ENCODE measurements at places on chromosomes 1 and 21. TPM values are rescaled to one million over a fixed set of nuclear protein-coding genes. Genes with fewer than 3 reads are reported as not detected.

Gene CBS
- total RNA-seq, result not detected

Gene ITLN1
- not detected for total RNA-seq

DNA sequence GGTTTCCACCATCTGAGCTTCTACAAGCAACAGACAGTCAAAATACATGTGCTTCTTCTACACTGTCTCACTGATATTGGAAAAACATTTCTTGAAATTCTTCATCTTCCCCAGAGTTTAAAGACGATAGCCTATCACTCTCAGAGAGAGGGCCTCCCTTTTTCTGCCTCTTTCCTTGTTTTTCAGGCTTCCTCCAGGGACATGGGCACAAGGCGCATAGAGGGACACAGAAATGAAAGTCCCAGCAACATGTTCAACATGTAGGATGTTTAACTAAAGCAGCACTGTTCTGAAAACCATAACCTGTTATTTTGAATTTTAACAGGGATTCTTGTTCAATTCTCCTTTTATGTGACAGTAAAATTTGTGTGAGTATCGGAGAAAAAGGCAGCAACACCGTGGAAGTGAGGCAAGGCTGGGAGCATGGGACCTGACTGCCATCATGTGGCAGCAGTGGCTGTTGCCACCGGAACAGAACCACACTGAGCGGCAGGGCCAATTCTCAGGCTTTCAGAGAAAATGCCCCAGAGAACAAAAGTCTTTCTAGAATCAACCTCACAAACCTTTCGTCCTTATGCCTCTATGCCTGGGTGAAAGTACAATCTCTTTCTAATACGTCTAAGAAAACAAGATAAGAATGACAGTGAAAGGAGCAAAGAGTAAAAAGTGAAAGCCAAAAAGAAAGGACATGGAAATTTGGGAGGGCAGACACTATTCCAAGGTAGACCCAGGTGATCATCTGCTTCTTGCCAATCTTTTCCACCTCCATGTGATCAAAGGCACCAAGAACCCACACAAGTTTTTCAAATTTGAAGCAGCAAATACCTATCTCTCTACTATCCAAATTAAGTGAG, 54.5 kb downstream of the PCNX2 start:
- DNase-seq, result no peak

DNA sequence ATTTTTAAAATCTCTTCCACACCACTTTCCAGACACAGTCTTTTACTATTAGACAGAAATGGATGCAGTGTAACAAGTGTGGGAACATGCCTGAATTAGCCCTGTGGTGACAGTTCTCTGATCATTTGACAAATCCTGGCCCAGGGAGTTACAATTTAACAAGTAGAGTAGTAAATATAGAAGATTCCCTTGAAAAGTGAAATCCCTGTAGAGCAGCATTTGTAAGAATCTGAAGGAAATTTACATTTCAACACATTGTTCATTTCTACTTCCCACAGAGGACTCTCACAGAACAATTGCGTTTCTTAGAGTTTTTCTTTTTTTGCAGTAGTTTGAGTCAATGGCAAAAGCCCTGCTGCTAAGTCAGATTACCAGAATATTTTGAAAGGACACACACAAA, 458.3 kb upstream of the BRINP3 start:
- DNase-seq, result no peak

Gene HSD3B2
- total RNA-seq, result not detected

- no peak for DNase-seq
Observed at GRCh38 chr1:93827633-93828366, 51.2 kb downstream of the DNTTIP2 start.

DNA sequence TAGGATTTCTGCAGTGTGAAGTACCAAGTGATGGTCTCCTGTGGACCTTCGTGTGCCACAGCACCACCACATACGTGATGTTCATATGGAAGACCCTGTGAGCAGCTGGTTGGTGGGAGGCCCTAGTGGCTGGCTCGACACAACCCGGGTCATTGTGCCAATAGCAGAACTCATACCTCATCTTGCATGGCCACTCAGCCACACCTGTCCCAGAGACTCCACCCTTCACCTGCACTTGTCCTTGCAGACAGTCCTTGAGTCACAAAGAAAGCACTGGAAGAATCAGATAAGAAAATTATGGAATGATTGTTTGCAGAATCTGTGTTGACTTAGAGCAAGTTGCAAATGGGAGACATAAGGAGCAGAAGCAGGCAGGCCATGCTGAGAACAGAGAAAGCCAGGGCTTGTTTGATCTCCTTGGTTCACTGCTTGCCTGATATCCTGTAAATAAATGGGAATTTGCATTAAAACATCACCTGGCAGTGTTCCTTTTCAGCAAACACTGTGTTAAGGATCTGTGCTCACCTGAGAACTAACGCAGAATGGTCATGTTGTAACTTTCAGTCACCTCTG, 307.7 kb downstream of the SIPA1L2 start:
- DNase-seq, result no peak

Gene C1orf115
- total RNA-seq, result 2.1 TPM

- DNase-seq, result peak; percentile 62
Observed at GRCh38 chr1:13699936-13700520, at the start of gene PRDM2. PRDM2 (plus strand) TSS chr1:13700188; CDS start chr1:13715606, 15,418 bp downstream.

- peak; percentile 34 for DNase-seq
Observed at GRCh38 chr21:42063571-42064521, 7.3 kb upstream of the UMODL1 start.

- no peak for DNase-seq
Observed at GRCh38 chr21:36032647-36033406, 27.5 kb downstream of the SETD4 start.

Gene RAB25
- 1.4 TPM for total RNA-seq

DNA sequence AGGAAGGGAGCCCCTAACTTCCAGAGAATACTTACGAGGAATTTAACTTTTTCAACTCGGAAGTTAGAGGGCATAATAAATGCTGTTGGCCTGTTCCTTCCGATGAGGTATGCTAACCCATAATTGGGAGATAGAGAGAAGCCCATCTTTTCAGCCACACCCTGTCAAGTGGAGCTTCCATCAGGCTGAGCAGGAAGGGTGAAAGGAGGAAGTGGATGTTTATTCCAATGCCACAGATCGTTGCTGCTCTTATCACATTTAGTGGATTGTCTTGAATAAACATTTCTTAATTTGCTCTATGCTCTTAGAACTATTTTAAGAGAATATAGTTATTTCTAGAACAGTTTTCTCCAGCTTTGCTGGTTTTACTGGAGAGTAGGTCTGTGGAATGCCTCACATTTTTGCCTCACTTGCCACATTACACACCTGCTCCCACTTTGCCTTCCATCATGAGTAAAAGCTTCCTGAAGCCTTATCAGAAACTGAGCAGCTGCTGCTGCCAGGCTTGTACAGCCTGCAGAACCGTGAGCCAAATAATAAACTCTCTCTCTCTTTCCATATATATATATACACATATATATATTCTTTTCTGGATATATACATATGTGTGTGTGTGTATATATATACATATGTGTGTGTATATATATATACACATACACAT, 60.0 kb upstream of the RGS21 start:
- DNase-seq, result no peak

DNA sequence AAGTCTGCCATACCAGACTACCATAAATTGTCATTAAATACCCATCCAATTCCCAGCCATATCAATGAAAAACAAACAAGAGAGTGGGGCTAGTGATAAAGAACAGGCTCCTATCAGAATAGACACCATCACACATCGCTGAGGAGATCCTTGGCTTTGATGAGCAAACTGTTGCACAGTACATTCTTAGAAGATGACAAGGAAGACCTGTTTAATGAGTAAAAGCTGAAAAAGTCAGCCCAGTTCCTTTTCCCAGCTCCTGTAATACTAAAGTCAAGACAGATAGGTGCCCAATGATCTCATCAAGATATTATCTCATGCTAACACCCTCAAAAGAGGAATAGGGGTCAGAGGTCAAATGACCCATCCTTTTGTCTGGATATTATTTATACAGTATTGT, 164.5 kb upstream of the COA6 start:
- DNase-seq, result no peak

GRCh38 chr1:156320560-156320959, 17.5 kb downstream of the CCT3 start:
- DNase-seq, result no peak

Gene PODN
- not detected for total RNA-seq

DNA sequence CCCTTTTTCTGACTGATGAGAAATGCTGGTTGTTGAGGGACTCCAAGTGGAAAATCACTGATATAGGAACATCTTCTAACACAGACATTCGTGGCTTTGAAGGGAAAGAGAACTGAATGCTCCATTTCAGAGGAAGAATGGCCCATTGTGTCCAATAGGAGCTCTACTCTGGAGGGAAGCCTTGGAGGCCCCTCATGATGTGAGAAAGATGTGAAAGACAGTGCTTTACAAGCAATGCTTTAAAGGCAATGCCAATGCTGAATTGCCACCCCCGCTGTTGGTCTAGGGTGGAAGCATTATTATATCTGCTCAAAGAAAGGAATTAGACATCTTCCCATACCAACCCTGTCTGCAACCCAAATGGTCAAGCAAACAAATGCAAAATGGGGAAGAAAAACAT, 13.7 kb downstream of the NMNAT2 start:
- DNase-seq, result no peak

GRCh38 chr1:229563241-229563640, 4.7 kb upstream of the ABCB10 start:
- DNase-seq, result no peak

DNA sequence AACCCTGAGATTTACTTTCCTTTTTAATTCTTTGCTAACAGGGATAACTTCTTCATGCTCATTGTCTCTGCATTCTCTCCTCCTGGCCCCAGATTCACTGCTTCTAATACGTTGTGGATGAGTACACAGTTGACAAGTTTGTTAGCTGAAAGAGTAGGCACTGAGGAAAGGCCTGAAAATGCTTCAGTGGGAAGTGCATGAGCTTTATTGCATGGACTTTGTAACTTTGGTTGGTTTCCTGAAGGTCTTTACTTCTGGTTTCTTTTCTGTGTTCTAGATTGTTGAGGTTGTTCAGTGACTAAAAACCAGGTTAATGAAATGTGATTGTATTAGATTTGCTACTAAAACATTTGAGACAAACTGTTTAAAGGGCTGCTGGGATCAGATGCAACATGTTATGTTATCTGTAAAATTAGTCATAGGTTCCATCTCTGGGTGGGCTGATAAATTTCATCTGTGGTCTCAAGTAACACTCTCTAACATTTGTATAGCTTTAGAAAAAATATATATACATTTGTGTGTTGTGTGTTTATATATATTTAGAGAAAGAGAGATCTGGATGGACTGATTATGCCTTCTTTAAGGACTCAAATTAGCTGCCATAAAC, 19.1 kb downstream of the LRIG2 start:
- no peak for DNase-seq

DNA sequence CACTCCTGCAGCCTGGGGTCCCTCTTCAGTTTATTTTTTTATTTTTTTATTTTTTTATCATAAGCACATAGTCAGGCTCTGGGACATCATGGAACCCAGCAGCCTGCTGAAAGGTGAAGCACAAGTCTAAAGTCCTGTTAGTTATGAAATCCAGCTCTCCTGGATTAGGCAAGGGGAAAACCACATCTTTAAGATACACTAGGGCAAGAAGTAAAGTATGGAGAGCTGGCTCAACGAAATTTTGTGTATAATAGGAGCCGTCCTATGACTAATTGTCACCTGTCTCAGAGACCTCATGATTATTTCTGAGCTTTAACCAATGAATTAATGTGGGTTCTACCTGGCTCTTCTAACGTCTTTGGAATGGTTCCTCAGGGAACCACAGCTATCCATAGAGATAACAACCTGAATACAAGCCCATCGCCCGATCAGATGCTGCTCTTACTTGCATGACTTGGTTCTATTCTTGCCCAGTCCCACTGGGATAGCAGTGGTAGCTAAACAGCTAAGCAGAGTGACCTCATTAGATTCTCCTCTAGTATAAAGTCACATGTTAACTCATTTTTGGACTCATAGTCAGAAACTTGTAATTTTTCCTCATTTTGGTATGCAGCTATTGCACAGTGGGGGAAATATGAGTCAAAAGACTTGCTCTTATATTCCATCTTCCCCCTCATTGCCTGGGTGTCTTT, 122.7 kb downstream of the LMO4 start:
- no peak for DNase-seq

- DNase-seq, result no peak
Observed at GRCh38 chr1:56002231-56002630, 577.1 kb downstream of the PLPP3 start.

GRCh38 chr1:8627728-8628127, 189.7 kb downstream of the RERE start:
- no peak for DNase-seq

DNA sequence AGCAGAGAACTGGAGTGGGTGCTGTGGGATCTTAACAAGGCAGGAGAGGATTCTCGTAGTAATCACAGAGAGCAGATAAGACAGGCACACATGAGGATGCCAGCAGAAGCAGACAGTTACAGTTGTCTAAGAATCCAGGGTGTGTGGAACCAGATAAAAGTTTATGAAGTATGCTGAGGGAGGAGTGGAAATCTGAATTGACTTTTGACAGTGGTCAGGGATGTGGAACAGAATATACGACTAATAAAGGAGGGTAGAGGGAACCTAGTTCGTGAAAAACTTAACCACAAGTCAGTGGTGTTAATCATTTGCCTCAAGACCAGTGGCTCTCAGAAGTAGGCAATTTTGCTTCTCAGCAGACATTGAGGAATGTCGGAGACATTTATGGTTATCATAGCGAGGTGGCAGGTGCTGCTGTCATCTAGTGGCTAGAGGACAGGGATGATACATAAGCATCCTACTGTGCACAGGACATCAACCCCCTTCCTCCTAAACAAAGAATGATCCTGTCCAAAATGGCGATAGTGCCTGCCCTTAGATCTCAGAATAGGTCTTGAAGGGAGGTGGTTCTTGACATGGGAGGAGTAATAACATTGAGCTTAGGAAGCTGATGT, 3.0 kb downstream of the LRRC8D start:
- no peak for DNase-seq

DNA sequence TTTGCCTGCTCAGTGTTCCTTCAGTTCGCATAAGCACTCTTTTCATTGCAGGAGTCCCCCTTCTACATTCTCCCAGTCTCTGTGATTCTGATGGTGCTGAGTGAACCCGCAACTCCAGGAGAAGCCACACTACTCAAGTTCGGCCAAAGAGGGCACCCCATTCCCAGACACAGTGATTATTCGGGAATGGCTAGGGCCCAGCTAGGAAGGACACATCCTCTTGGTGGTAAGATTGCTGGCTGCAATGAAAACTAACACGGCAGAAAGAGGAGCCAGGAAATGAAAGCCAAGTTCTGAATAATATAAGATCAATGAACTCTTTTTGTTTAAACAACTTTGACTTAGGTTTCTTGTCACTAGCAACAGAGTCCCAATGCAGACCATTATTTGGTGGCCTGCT, 14.9 kb downstream of the CREG1 start:
- DNase-seq, result no peak
